NCI-H774 (cell line): ENCODE measurements at places on chromosomes 11 and 22.

- DNase-seq, result no peak
Measured at GRCh38 chr11:73921180-73921579, 29.6 kb upstream of the DNAJB13 start.

GRCh38 chr11:45062974-45063635 lies 83.3 kb upstream of the PRDM11 start:
- DNase-seq, result no peak

DNA sequence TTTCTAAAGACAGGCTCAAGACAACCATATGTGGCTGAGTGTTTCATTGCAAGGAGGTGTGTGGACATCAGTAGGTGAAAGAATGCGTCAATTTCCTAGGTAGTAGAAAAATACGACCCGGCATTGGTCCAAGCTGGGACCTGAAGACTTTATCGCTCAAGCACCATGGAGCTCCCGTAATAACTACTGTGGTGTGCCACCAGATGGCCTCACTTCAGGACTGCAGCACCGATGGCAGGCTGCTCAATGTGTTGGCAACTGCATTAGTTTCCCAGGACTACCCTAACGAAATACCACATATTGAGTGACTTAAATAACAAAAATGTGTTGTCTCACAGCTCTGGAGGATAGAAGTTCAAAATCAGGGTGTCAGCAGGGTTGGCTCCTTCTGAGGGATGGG lies 72.4 kb upstream of the FAT3 start:
- no peak for DNase-seq

DNA sequence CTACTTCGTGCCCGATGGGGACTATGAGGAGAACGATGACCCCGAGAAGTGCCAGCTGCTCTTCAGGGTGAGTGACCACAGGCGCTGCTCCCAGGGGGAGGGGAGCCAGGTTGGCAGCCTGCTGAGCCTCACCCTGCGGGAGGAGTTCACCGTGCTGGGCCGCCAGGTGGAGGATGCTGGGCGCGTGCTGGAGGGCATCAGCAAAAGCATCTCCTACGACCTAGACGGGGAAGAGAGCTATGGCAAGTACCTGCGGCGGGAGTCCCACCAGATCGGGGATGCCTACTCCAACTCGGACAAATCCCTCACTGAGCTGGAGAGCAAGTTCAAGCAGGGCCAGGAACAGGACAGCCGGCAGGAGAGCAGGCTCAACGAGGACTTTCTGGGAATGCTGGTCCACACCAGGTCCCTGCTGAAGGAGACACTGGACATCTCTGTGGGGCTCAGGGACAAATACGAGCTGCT lies 751 bp downstream of the FIBIN start:
- no peak for DNase-seq

DNA sequence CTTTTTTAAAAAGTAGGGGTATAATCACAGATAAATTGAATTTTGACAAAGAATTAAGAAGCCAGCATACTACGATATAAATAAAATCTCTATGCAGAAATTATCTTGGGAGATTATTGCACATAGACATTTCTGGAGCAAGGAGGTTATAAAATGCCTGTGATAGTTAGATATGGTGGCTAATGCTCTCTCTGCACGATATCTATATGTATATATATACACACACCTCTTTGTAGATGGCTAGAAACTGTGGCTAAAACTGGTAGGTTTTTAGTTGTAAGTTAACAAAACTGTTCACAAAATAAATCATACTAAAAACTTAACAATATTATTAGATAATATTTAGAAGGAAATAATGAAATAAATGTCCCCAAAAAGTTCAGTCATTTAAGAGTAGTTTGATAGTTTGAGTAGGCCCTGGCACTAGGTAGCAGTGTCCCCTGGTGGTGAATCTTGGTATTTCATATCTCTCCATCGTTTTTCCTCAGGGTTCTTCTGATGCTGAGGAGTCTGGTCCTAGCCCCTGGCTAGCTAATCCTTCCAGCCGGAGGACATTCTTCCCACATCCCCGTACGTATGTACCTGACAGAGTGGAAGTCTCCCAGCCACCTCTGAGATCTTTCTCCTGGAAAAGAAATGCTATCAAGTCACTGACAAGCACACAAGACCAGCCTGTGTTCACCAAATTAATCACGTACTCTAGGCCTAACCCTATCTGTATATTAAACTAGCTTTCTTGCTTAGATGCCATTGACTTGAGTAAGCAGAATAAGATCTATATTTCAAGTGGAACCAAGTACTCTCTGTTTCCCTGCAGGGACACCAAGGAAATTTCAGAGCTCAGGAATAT lies 32.2 kb downstream of the ART5 start:
- no peak for DNase-seq
